Breast epithelium (tissue), 4 donors: ENCODE measurements at places on chromosomes 1 and 21. TPM values are rescaled to one million over a fixed set of nuclear protein-coding genes. Genes with fewer than 3 reads are reported as not detected.

- DNase-seq = no peak
- no peaks in the 10 kb centered on the region for H3K4me1 ChIP-seq
- peak overlapping the region; percentile 74 for H3K4me3 ChIP-seq
- no peaks in the 10 kb centered on the region for H3K36me3 ChIP-seq
- no peaks in the 10 kb centered on the region for H3K27me3 ChIP-seq
- peak overlapping the region; percentile 85 for H3K27ac ChIP-seq
Measured at GRCh38 chr1:156590326-156591180, 1.0 kb upstream of the NAXE start.

DNA sequence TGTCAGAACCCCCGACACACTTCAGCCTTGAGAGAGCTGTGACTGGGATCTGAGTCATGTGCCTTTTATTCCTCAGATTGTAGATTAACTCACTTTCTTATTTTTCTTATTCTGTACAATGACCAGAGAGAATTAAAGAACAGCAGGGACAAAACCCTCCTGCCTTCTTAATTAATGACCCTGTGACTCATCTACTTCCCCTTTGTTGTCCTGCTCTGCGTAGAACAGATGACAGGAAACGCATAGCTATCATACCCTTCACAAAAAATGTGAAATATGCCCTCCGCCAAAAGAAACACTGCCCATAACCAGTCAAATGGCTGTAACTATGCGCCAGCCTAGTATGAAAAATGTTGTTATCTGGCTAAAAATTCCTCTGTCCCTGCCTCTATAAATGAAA lies 9.1 kb upstream of the PADI2 start:
- no peaks in the 10 kb centered on the region for H3K36me3 ChIP-seq
- no peak for DNase-seq
- H3K4me1 ChIP-seq = no peaks in the 10 kb centered on the region
- no peak overlapping the region for H3K4me3 ChIP-seq
- H3K27ac ChIP-seq = no peak overlapping the region
- H3K27me3 ChIP-seq = no peaks in the 10 kb centered on the region

GRCh38 chr1:197333041-197333440 lies 65.0 kb downstream of the CRB1 start:
- no peaks in the 10 kb centered on the region for H3K27me3 ChIP-seq
- H3K36me3 ChIP-seq = no peaks in the 10 kb centered on the region
- no peaks in the 10 kb centered on the region for H3K4me1 ChIP-seq

DNA sequence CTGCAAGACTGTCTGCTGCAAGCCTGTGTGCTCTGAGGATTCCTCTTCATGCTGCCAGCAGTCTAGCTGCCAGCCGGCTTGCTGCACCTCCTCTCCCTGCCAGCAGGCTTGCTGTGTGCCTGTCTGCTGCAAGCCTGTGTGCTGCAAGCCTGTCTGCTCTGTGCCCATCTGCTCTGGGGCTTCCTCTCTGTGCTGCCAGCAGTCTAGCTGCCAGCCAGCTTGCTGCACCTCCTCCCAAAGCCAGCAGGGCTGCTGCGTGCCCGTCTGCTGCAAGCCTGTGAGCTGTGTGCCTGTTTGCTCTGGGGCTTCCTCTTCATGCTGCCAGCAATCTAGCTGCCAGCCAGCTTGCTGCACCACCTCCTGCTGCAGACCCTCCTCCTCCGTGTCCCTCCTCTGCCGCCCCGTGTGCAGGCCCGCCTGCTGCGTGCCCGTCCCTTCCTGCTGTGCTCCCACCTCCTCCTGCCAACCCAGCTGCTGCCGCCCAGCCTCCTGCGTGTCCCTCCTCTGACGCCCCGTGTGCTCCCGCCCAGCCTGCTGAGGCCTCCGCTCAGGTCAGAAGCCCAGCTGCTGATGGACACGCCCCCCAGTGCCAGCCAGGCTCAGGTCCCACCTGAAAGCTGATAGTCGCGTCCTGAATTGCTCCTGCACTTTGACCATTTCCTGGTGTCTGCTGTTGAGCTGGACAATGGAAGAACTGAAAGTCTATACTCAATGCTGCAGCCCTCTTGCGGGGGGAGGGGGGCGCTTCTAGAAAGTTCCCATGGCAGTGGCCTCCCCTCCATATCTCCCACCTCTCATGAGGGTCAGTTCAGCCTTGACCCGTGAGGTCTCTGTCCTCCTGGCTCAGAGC lies 1.2 kb downstream of the KRTAP10-4 start:
- H3K4me1 ChIP-seq = no peaks in the 10 kb centered on the region
- no peak overlapping the region for H3K4me3 ChIP-seq
- DNase-seq = peak; percentile 27
- no peaks in the 10 kb centered on the region for H3K27me3 ChIP-seq

- H3K36me3 ChIP-seq = no peaks in the 10 kb centered on the region
- no peak for DNase-seq
- no peaks in the 10 kb centered on the region for H3K27me3 ChIP-seq
- H3K4me1 ChIP-seq = no peaks in the 10 kb centered on the region
- no peak overlapping the region for H3K27ac ChIP-seq
Measured at GRCh38 chr1:22893292-22893691, 79.4 kb downstream of the LACTBL1 start.

DNA sequence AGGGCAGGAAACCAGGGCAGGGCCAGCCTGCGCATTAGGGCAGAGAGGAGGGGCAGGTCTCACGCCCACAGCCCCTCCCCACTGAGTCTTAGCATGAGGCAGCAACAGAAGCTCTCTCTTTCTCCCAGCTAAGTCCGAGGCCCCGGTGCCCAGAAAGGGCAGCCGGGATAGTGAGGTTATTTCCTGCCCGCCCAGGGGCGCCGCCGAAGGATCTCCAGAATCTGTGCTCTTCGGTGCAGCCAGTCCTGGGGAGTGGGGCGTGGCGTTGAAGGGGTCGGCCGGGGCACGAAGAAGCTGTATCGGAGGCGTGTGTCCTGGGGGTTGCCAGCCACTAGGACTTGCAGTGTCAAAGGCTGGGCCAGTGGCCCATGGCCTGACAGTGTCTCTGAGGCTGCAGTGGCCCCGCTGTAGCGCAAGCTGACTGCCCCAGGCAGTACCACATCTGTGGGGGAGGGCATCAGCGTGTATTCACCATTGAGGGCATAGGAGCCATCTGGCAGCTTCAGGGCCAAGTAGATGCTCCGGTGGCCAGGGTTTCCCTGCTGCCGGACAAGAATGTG lies 7.8 kb downstream of the ADAMTS4 start:
- H3K4me1 ChIP-seq = peaks cover 2% of the 10 kb centered on the region
- no peaks in the 10 kb centered on the region for H3K27me3 ChIP-seq
- peak overlapping the region; percentile 44 for H3K4me3 ChIP-seq
- H3K27ac ChIP-seq = peak overlapping the region; percentile 25

GRCh38 chr1:16153999-16154673 lies 1.7 kb downstream of the EPHA2 start:
- peak overlapping the region; percentile 83 for H3K4me3 ChIP-seq
- no peak for DNase-seq
- H3K27ac ChIP-seq = peak overlapping the region; percentile 96
- peaks cover 34% of the 10 kb centered on the region for H3K4me1 ChIP-seq
- no peaks in the 10 kb centered on the region for H3K36me3 ChIP-seq

PIK3C2B gene
- total RNA-seq = 31.5 TPM

RNU1-1 gene
- under 0.01 TPM for total RNA-seq

GUCA2B gene
- not detected for total RNA-seq

CITED4 gene
- total RNA-seq = 26.9 TPM
